ENCODE measurements at places on chromosomes 2 and 18.

- no peak for DNase-seq
Observed at GRCh38 chr18:76914314-76914713, 92.0 kb downstream of the ZNF236 start.

DNA sequence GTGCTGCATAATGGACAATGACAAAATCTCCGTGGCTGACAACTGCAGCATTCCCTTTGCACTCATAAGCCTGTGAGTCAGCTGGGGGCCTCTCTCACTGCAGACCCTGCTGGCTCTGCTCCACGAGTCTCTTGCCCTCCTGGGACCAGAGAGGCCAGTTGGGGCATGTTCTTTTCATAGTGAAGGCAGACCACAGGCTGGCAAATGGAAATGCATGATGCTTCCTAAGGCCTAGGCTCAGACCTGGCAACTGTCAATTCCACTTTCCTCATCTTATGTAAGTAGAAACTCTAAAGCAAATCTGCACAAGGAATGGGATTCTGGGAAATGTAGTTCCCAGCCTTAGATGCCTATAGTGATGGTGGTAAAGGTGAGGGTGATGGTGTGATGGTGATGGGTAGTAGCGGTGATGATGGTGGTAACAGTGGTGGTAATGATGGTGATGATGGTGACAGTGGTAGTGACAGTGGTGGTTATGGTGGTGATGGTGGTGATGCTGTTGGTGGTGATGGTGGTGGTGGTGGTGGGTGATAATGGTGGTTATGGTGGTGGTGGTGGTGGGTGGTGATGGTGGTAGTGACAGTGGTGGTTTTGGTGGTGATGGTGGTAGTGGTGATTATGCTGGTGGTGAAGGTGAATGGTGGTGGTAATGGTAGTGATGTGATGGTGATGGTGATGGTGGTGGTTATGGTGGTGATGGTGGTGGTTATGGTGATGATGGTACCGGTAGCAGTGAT is 185.8 kb upstream of the ARL4C start:
- DNase-seq: no peak

DNA sequence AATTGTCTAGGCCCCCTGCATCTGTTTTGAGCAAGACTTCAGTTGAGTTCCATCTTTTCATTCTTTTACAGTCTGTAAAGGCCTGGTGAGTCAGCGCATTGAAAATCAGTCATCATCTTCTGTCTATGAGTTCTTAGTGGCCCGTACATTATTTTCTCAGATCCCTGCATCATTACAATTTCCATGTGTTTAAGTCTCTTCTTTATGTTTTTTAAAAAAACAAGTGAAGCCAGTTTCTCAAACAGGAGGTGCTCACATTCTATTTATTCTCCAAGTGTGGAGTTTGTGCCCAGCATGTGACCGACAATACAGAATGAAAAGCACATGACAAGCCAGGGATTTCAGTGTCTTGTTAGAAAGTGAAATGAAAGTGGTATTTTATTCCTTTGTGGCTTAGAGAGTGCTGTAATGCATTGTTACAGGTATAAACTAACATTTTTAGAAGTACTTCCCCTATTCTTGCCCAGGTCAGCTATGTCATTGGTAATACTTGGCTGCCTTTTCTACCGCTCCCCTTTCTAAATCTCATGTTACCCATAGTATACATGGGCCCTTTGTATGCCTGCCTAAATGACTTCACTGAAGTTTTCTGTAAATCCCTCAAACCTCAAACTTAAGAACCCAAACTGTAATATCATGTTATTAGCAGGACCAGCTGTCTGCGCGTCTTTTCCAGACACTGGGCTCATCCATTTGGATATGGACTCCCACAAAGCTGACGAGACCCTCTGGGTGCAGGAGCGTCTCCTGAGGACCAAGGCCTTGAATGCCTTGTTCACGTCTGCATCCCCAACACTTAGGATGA is 67.6 kb downstream of the FEZ2 start:
- DNase-seq: no peak

- no peak for DNase-seq
Observed at GRCh38 chr2:67309281-67309680, 87.9 kb upstream of the ETAA1 start.

GRCh38 chr18:10322004-10322403 is 132.4 kb upstream of the APCDD1 start:
- no peak for DNase-seq

All from CD4-positive, alpha-beta T cell treated with Interleukin-4 for 1 hour (primary cell).